ENCODE measurements at places on chromosomes 5 and 9.

DNA sequence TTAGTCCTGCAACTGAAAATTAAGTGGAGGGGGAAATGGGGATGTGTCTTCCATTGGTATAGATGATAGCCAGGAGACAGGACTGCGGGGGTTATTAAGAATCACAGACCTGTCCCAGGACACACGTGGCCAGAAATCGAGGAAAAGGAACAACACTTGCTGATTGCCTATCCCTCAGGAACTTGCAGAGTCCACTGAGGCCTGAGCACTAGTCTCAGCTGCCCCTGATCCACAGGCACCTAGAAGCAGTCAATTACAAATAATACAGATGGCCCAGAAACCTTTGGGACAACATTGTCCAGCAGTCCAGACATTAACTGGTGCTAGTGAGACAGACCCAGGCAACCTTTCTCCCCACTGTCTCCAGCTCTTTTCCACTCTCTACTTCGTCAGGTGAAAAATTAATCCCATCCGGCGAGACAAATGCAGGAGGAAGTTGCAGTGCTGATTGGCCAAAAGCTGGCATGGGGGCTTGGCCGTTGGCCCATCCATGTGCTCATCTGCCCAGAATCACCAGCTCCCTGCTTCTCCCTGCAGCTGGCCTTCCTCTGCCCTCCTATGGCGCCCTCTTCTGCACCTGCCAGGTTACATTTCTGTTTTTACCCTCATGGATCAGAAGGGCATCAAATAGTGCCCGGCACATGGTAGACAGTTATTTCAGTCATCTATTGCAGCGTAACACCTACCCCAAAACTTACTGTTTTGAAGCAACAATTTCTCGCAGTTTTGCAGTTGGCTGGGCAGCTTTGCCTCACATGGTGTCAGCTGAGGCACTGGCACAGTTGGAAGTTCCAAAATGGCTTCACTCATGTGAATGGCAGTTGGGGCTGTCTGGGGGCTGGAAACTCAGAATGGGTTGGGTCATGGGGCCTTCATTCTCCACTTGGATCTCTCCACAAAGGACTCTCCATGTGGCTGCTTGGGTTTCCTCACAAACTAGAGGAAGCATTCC is 3.6 kb upstream of the B4GALT1 start:
- peak; percentile 28 for DNase-seq

DNA sequence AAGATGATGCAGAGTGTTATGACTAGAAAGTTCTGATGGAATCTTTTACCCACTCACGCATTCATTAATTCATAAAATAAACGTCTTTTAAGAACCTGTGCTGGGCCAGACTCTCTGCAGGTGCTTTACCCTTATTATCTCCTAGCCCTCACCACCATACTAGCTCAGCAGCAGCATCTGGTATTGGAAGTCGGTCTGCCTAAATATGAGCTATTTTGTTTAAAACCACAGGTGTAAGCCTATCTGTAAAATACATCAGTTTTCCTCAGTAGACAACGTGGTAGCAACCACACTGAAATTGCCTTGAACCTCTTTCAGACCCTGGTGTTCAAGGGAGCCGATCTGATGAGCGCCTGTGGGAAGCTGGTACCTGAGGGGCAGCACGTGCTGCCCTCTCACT is 69.4 kb downstream of the PPIC start:
- no peak for DNase-seq

GRCh38 chr9:25716220-25716872 is 38.1 kb upstream of the TUSC1 start:
- peak; percentile 94 for DNase-seq

GRCh38 chr5:72598401-72599064 is 91.3 kb upstream of the ZNF366 start:
- DNase-seq, result no peak

DNA sequence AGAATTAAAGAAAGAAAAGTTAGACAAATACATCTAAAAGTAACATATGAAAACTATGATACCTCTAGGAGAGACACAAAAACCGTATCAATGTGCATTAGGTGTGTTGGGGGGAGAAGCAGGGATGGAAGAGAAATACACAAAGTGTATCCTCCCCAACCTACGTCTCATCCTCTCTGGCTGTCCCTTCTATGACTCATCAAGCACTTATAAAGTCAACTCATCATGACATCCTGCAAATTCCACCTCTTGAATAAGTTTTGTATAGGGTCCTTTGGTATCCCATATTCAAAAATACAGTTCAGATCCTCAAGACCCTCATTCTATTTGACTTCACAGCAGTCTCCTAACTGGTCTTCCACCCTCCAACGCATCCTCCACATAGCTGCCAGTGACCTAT is 917.6 kb upstream of the DMAC1 start:
- no peak for DNase-seq

- no peak for DNase-seq
Observed at GRCh38 chr5:168607946-168608345, 28.8 kb upstream of the PANK3 start.

Measured in LNCaP clone FGC (cell line).